Activated T-cell treated with anti-CD3 and anti-CD28 coated beads for 4 hours (primary cell): ENCODE measurements at places on chromosomes 4 and X.

GRCh38 chr4:185566425-185566824 lies 31.1 kb upstream of the PDLIM3 start:
- DNase-seq: no peak

- no peak for DNase-seq
Observed at GRCh38 chr4:105630670-105631655, 77.5 kb downstream of the INTS12 start.

DNA sequence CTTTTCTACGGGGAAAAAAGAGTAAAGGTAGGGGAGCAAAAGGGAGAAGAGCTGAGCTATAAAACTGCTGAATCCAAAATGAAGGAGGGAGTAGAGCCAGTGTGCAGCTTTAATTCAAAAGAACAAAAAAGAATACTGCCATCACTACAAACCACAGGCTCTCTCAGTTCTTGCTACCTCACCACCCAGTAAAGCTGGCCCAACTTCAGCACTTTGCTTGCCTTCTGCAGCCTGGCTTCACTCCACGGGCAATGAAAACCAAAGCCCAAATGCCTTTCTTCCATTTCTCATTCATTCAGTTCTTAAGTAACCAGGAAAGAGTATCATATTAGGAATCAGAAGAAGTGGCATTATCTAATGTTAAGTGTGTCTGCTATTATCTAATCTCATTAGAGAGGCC lies 376.8 kb downstream of the BCOR start:
- no peak for DNase-seq

GRCh38 chr4:137952116-137952515 lies 290.0 kb downstream of the SLC7A11 start:
- no peak for DNase-seq

- no peak for DNase-seq
Observed at GRCh38 chr4:55001538-55001937, 123.9 kb downstream of the KDR start.

DNA sequence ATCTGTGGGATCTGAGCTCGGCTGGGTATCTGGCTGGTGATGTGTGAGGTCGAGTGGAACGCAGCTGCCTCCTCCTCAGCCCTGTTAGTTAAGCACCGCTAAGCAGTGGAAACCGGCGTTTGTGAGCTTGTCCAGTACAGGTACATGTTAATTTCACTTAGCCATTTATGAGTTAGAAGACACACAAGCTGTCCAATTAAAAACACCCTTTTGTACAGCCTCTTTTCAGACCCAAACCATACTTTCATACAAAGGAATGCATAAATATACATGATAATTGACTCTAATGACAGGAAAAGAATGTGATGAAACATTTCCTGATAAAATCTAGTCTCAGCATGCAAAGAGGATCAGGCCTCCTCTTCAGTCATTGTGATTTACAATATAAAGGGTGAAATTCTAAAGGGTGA lies 163.6 kb upstream of the FAT1 start:
- DNase-seq: no peak

DNA sequence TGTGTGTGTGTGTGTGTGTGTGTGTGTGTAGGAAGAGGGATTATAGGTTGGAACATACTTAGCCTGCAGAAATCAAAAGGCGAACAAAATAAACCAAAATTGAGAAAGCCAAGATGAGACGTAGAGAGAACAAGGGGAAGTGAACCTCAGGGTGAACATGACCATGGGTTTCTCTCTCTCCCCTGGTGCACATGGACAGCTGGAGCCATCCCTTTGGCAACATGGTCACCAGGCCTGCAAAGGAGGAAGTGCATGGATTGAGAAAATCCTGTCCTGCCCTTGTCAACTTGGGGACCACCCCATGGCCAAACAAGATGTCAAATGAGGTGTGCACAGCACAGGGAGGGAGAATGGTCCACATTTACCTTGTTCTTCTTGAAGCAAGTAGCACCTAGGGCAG lies 23.1 kb downstream of the LGI2 start:
- DNase-seq: no peak

DNA sequence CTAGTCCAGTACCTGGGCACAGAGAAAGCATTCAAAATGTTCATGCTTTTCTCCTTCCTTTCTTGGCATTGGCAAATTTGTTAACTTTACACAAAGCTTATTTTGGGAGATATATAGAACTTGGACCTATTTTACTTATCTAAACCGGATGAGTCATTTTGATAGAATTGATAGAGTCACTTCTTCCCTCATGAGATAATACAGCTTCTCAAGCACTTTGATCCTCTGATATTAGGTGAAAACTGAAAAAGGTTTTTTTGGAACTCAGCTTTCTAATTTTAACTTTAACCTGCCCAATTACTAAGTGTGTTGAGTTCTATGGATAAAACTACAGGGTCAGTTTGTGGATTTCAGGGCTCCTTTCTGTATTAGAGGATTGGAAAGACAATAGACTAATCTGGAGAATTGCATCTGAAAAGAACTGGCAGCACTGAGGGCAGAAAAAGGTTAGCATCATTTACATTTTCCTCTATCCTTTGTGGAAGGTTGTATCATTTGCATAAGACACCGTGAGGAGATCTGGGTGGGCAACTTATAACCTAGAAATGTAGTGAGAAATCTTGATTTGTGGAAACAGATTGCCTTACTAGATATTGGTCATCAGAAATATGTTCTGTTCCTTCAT lies 2.4 kb downstream of the WDR44 start:
- DNase-seq: no peak

GRCh38 chr4:185488650-185489049 lies 17.1 kb upstream of the CCDC110 start:
- no peak for DNase-seq

DNA sequence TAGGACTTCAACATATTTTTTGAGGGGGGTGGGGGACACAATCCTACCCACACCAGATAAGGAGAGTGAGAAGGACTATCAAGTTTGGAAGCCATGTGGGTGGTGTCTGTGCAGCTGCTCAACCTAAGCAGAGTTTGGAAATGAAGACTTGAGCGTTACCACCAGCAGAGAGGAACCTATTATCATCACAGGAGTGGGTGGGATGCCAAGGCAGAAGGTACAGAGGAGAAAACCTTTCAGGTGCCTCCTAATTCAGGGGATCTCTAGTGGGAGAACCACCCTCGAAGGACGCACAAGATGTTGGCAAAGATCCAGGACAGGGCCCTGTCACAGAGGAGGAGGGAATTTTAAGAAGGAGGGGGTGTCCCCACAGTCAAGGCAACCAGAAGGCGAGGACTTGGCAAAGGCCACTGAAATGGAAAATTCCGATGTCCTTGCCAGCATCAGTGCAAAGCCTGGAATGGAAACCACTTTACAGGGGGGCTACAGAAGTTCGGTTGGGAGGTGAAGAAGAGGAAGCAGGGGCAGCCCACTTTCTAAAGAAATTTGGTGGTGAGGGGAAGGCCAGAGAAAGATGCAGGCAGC lies 8.4 kb upstream of the GPM6B start:
- no peak for DNase-seq

DNA sequence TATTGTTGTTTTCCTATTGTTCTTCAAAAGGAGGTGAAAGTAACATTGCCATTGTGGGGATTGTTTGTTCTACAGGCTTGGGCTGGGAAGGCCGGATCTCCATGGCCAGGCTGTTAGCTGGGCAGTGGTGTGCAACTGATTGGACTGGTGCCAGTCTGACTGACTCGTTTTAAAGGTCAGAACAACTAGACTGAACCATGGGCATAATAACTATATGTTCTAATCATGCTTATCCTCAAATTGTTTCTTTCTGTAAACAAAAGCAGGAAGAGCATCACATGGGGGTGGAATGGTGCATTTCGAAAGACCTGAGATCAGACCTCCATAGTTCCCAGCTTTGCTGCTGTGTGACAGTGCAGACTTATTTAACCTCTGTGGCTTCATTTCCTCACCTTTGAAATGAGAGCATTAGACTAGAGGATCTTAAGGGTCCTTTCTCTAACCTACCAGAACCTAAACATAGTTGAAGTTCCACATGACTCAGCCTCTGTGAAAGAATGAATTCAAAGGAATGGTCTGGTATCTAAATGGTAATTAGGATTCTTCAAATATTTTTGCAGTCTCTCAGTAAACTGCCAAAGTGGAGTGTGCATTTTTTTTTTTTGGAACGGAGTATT lies 66.7 kb upstream of the PGRMC2 start:
- DNase-seq: no peak

- no peak for DNase-seq
Observed at GRCh38 chr4:148273501-148273986, 168.7 kb downstream of the NR3C2 start.

GRCh38 chr4:33421887-33422286 lies 2701.7 kb downstream of the PCDH7 start:
- no peak for DNase-seq

DNA sequence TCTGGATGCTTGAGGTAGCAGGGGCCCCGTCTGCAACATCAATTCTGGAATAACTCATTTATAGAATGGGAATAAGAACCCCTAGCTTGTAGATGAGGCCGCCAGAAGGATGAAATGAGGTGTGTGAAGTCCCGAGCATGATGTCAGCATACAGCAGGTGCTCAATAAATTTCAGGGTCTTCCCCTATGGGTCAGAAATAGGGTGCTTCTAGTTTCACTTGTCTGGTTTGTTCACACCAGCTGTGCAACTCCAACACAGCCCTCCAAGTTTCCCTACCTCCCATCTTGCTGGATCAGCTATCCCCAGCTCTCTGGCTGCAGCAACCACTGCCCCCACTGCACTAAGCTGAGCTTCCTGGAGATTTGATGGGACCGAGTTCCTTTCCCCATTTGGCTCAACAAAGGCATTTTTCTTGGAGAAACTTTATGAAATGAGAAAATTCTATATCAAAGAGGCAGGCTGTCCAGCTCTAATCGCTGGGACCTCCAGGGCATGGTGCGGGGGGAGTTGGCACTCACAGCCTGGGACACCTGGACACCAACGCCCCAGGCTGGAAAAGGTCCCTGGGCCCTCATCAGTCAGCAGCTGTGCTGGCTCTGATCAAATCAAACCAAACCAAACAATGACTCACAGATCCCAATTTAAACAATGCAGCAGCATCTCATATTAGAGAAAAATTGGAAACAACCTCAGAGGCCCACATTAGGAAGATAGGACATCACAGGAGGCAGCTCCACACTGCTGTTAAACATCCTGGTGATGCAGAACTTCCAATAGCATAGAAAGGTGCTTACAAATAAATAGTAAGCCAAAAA lies 13.3 kb downstream of the SLC2A9 start:
- DNase-seq: no peak

- DNase-seq: no peak
Observed at GRCh38 chrX:16868920-16869319, 1.2 kb downstream of the RBBP7 start.

DNA sequence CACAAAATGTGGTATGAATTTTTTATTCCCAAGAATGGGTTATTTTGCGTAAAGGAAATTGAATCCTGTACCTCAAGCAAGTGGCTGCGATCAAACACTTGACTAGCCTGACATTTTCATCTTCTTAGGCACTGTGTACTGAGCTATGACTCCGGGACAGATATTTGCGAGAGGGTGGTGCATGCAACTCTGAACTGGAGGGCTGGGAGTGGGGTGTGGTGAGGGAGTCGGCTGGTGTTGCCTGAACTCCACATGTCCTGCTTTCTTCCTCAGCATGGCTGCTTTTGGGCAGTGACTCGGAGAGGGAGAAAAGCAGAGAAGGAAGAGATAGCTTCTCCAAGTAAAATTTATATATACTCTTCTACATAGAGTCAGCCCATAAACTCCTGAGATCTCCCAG lies 68.5 kb upstream of the GATB start:
- no peak for DNase-seq

DNA sequence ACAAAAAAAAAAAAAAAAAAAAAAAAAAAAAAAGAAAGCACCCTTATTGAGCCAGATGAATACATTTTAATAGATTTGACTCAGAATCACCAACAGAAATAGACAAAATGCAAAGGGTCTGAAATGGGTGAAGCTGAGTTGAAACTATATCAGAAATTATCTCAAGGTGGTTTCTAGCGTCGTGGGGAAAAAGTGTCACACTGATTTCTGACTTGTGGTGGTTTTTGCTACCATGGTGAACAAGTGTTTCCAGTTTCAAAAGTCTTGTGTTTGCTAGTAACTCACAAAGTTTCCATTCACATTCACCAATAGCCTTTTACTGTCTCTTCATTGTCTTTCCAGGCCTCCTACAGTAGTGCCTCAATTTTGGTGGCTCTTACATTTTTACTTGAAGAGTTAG lies 135.5 kb downstream of the ARHGAP24 start:
- no peak for DNase-seq

- no peak for DNase-seq
Observed at GRCh38 chr4:155973639-155974475, 20.2 kb upstream of the CTSO start.

- DNase-seq: no peak
Observed at GRCh38 chr4:147591106-147591505, 26.1 kb upstream of the TMEM184C start.

- no peak for DNase-seq
Observed at GRCh38 chr4:47312170-47312569, 151.3 kb downstream of the COMMD8 start.

DNA sequence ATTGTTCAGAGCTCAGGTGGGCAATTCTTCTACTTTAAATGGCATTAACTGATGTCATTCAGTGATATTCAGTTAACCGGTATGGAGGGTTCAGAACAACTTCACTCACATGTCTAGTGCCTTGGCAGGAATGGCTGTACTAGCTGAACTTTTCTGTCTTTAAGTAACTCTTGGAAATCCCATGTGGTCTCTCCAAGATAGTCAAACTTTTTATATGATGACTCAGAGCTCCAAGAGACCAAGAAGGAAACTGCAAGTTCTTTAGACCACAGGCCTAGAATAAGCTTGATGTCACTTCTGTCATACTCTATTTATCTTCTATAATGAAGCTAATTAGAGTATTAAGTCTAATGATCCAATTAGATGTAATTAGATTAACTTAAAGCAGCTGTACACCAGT lies 24.9 kb downstream of the LHFPL1 start:
- no peak for DNase-seq
